ENCODE measurements at places on chromosomes 5 and 9. TPM values are rescaled to one million over a fixed set of nuclear protein-coding genes. Genes with fewer than 3 reads are reported as not detected.

DNA sequence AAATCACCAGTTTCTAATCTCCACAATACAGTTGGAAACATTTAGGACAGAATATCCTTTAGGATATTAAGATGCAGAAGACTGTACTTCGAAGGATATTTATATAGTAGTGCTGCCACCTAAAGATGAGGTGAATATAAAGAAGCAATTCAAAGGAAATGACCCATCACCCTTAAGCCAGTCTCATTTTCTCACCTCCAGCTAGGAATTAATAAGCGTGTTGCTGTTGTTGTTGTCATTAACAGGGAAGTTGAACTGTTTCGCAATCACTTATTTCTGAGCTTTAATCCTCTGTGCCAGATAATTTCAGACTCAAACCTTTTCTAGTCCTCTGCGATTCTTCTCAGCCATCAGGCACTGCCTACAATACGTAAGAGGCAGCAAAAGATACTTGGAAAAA, 7.8 kb upstream of the PURA start:
- DNase-seq, result no peak

GRCh38 chr9:136978073-136978864, 965 bp downstream of the PTGDS start:
- no peak for DNase-seq

- DNase-seq, result no peak
Measured at GRCh38 chr5:177169271-177169670, 35.7 kb downstream of the NSD1 start.

- no peak for DNase-seq
Measured at GRCh38 chr9:4831944-4832343, 39.2 kb downstream of the RCL1 start.

DNA sequence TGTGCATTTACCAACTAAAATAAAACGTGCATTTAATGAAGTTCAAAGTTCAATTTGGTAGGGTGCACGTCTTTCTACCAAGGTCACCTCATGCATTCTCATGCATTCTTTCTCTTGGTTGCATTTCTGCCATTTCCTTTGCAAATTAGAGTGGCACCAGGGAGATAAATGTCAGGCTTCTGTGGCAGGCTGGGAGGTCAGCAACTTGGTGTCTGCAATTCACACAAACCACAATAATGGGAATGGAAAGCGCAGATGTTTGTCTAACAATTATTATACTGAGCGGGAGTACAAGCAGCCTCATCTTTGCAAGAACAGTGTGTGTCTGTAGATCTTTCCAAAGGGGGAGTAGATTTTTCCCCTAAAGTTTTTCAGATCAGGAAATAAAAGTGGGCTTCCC, 411.7 kb downstream of the DMRT2 start:
- DNase-seq, result no peak

GRCh38 chr5:126098330-126099017, 324.7 kb upstream of the GRAMD2B start:
- no peak for DNase-seq

GRCh38 chr9:37969130-37969529, 65.2 kb upstream of the SLC25A51 start:
- no peak for DNase-seq

Gene PCDHGC4
- 4.9 TPM for total RNA-seq

Gene DNAI1
- not detected for total RNA-seq

- no peak for DNase-seq
Measured at GRCh38 chr9:107360098-107360497, 77.0 kb downstream of the RAD23B start.

GRCh38 chr5:89281766-89282553, 399.0 kb upstream of the MEF2C start:
- no peak for DNase-seq

DNA sequence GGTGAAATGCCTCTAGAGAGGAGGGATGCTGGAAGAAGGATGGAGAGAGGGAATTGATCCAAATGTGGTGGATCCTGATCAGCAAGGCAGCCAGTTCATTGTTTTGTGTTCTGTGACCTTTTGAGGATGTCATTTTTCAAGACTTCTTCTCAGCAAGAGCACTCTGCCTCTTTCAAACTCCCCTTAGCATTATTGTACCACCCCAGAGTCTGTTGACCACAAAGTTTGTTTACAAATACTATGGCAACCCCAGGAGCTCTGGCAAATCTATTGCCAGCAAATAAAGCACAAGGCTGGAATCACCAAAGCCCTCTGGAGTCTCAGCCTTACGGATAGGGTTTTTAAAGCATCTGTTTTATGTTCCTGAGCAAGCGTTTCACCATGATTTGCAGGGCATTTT, 76.2 kb upstream of the SLC1A3 start:
- no peak for DNase-seq

DNA sequence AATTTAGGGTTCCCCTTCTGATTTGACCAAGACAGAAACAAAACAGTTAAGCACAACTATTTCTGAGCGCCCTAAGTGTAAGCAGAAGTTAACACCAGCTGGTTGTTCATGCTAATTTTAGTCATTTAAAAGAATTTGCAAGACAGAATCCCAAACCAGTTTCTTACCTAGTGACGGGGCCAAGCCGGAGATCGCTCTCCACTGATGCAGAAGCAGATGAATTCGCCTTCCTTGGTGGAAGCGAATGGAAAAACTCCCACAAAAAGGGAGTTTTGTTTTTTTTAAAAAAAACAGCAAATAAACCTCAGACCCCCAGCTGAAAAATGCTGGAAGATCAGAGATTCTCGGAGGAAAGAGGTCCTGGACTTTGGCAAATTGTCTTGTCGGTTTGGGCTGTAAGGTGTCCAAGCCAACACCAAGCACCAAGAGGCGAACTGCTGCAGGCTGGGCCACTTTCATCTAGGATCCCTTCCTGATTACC, 47.4 kb upstream of the GLDC start:
- no peak for DNase-seq

Gene TRMO
- total RNA-seq, result 27.7 TPM

Data from vagina (tissue), 2 donors.